ENCODE measurements at places on chromosomes 7 and 10. TPM values are rescaled to one million over a fixed set of nuclear protein-coding genes. Genes with fewer than 3 reads are reported as not detected.

- peak; percentile 37 for DNase-seq
Measured at GRCh38 chr10:209357-209756, 74.1 kb downstream of the ZMYND11 start.

DNA sequence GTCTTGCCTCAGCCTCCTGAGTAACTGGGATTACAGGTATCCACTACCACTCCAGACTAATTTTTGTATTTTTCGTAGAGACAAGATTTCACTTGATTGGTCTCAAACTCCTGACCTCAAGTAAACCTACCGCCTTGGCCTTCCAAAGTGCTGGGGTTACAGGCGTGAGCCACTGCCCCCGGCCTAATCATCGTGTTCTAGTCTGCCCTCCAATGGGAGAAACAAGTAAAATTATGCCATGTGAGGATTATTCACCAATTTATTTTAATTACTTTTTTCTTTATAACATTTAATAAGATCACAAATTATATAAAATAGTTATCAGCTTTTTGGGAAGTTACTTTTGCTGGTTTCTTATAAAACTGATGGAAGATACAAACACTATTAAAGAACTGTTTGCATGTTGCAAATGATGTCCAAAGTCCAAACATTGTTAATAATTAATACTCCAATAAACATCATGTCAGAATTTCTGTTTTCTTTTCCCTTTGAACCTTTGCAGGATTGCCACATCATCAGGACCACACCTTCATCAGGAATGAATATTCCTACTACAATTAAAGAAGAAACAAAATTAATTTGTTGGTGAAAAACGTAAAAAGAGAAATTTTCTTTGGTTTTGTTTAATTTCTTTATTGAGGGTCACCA, 786 bp upstream of the AKR1C4 start:
- no peak for DNase-seq

- no peak for DNase-seq
Measured at GRCh38 chr7:13602036-13602435, 387.4 kb downstream of the ETV1 start.

GRCh38 chr10:43233601-43234430, 33.0 kb downstream of the RASGEF1A start:
- DNase-seq: no peak

DNA sequence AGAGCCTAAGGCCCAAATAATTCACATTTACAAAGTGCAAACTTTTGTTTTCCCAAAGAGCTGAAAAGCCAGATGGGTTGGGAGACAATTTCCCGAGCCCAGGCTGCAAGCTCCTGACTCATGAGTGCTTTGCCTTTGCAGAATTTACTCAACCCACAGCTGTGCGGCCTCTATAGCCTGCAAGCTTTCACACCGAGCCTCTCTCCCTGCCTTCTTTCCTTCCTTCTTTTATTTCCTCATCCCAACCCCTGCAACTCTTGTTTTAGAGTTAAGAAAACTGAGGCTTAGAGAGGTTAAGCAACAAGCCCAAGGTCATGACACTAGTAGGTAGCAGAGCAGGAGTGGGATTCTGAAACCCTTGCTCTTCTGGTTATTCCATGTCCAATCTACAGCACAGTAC, 203.0 kb upstream of the GPR26 start:
- no peak for DNase-seq

- DNase-seq: no peak
Measured at GRCh38 chr10:50470345-50470744, 153.4 kb downstream of the SGMS1 start.

DNA sequence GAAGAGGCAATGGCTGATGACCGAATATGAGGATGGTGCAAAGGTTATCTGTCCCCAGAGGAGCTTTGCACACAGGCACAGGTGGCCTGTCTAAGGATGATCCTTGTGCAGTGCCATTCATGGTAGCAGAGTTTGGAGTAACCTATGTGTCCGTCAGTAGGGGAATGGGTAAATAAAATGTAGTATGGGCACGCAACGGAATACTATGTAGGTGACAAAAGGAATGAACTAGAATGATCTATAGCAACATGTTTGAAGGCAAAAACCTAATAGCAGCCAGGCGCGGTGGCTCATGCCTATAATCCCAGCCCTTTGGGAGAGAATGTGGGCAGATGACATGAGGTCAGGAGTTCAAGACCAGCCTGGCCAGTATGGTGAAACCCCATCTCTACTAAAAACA, 41.6 kb upstream of the ECHDC3 start:
- DNase-seq: no peak

DNA sequence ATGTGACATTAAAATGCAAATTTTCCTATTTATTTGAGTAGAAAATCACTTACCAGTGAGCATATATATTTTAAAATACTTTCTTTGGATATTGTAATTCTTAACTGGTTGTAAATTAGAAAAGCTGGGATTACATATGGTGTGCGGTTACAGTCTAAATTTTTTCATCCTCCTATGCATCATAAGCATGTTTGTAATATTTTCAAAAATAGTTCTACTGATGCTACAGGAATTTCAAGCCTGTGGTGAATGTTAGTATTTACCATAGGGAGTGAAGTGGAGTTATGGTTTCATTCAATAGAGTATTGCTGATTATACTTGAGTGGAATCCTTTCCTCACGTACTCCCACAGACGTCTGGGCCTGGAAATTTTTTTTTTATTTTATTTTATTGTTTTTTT, 34.6 kb upstream of the ST7 start:
- no peak for DNase-seq

- DNase-seq: no peak
Measured at GRCh38 chr7:77248154-77248553, 48.5 kb upstream of the FGL2 start.

GRCh38 chr10:3781468-3782145, 3.4 kb downstream of the KLF6 start:
- DNase-seq: peak; percentile 75

- DNase-seq: no peak
Measured at GRCh38 chr7:106036004-106036403, 72.9 kb downstream of the CDHR3 start.

DNA sequence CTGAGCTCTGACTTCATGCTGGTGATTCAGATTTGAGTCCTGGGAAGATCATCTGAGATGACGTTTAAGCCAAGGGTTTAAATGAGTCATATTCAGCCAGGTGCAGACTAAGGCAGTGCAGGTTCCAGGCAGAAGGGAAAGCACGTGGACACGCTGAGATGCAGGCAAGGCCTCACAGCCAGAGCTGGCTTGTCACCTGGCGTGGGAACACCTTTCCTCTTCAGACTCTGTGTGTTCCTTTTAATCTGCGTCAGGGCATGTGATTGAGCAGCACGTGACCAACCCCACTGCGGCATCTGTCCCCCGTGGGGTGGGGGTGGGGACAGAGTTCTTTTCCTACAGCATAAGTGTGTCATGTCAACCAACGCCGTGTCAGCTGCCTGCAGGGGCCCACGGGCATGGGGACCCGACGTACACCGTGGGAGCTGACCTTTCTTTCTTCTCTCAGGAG, 10.7 kb upstream of the IDI2 start:
- DNase-seq: no peak

- no peak for DNase-seq
Measured at GRCh38 chr7:74235518-74236268, 18.5 kb downstream of the RFC2 start.

DNA sequence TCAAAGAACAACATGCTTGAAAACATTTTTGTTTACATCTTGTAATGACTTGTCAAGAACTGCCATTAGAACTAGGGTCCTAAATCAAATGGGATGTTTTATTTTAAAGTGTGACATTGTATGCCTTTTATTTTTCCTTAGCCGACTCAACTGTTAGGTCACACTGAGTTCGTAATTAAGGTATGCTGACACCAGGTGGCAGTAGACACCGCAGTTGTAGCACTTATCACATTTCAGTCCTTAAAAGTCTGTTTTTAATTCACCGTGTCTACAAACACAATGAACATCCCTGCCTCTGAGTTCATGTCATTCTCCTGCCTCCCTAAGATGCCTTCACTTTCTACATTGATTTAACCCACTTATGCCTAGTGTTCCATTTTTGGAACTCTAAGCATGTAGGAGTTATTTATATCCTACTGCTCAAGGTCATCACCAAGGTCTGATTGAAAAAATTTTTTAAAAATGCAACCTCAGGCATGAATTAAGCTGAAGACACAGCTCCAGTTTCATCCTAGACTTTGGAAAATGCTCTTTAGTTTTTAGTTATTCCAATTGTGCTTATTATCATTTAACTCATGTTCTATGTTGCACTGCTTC, 186.1 kb downstream of the BMPER start:
- DNase-seq: peak; percentile 56

DNA sequence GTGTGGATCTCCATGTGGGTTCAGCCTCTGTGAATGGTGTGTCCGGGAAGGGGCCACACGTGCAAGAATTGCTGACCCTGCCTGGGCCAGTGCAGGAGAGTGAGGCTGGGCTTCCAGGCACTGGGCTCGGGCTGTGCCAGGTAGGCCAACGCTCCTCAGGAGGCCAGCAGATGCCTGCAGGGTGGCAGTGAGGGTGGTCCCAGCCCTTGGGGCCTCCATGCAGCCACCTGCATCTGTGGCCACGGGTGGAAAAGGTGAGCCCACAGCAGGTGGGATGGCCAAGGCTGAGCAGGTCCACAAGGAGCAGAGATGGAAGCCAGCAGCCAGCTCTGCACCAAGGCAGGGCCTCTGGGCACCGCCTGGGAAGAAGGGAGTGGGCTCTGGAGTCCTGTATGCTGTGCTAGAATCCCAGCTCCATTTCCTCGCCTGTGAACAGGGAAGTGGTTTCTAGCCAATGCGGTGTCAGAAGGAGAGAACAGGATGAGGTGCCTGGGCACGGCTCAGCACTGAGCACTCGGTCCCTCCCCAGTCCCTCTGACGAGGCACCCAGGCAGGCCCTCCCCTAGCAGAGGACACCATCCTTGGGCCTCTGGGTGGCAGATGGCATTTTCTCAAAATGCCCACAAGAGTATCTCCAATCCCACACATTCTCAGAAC, 31.1 kb upstream of the RET start:
- no peak for DNase-seq

- no peak for DNase-seq
Measured at GRCh38 chr10:102602272-102603045, 41.8 kb upstream of the TRIM8 start.

- DNase-seq: no peak
Measured at GRCh38 chr7:23335136-23335535, 36.0 kb downstream of the MALSU1 start.

Gene SAMD9L
- 6.9 TPM for total RNA-seq

Gene NME8
- total RNA-seq: not detected

Gene CYP2W1
- not detected for total RNA-seq

Gene VIPR2
- total RNA-seq: not detected

Gene SPDYE8
- total RNA-seq: not detected
